ENCODE measurements at places on chromosomes 5 and 9.

- no peak for DNase-seq
Observed at GRCh38 chr5:62460578-62460983, 48.0 kb downstream of the IPO11 start.

DNA sequence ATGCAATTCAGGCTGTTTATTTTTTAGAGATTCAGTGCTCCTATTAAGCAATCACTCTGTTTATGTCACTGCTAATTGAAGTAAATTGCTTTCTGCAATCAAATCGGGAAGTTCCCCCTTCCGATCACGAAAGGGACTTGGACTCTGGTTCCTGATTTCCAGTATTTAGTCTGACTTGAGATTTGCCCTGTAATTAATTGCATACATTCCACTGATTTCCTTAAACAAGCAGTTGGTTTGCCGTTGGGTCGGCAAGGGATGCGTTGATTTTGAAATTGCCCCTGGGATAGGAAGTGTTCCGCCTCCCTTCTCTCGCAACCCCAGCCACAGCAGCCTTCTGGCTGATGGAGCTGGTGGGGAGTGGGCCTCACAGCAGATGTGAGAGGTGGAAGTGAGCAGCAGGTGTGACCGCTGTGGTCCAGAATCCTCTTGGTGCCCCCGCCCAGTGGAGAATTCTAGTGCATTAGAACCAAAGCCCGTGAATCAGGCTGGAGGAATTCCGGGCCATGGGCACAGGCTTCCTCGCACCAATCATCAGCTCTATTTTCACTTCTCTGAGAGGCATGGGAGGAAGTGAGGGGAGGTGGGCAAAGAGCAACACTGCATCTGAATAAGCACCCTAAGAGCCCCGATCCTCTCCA, 102.5 kb downstream of the SPRY4 start:
- no peak for DNase-seq

DNA sequence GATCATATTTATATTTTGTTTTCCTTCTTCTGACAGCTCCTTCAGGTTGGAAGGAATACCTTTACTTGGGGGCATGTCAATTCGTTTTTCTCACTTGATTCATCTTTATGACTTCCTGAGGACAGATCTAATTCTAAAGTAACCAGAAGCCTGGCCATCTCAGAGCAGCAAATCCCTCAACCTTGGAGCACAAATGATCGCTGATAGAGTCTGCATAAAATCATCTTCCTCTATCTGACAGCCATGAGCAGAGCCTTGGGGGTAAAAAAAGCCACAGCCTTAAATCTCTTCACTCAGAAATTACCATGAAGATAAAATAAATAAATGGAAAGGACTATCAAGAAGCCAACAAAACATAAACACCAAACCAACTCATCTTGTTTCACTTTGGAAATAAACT, 325.8 kb downstream of the PRR16 start:
- DNase-seq: no peak

DNA sequence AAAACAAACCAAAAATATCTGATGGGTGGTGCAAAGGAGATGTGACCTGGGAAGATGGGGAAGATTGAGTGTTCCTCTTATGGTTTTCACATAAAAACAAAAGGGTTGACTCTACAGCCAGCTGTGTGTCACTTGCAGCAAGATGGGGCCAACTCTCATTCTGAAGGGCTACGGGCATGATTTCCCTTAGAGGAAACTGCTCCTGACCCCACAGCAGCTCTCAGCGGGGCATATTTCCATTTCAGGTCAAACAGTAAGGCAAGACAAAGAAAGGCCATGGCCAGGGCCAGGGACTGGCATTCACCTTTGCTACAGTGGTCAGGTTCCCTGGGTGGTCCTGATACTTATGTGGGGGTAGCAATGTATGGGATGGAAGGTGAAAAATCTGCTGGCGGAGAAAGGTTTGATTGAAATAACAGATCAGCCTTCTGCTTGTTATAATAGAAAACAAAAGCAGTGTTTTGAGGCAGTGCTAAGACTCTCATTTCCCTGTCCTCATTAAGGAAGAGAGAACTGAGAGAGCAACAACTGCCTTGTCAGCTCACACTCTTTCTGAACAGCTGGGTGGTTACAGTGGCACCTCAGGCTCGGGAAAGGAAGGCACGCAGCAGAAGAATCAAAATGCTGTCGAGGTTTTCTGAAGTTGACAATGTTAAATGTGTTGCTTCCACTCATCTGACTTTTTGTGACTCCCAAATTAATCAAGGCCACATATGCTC, 120.7 kb upstream of the PCA3 start:
- no peak for DNase-seq

- DNase-seq: no peak
Observed at GRCh38 chr5:68383888-68384310, 168.3 kb downstream of the PIK3R1 start.

DNA sequence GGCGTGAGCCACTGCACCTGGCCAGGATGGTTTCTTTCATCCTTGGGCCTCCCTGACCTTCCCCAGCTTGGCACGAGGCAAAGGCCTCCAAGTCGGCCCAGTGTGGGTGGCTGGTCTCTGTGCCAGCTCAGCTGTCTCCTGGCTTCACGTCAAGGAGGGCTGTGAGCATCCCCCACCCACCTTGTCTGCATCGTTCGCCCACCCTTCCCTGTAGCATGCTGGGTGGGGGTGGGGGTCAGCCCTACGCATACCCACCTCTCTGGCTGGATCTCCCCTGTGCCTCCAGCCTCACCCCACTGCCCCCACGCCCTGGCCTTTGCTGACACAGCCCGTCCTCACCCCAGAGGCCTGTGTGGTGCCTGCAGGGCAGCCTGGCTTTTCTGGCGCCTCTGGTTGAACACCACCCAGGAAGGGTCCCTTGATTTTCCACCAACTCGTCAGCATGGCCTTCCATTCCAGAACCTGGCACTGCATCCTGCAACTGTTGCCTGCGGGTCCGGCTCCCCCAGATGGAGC, 8.8 kb upstream of the WDR5 start:
- no peak for DNase-seq

GRCh38 chr5:65854925-65855324, 71.5 kb upstream of the ERBIN start:
- no peak for DNase-seq

GRCh38 chr5:155727512-155728145, 599.3 kb upstream of the SGCD start:
- DNase-seq: no peak

DNA sequence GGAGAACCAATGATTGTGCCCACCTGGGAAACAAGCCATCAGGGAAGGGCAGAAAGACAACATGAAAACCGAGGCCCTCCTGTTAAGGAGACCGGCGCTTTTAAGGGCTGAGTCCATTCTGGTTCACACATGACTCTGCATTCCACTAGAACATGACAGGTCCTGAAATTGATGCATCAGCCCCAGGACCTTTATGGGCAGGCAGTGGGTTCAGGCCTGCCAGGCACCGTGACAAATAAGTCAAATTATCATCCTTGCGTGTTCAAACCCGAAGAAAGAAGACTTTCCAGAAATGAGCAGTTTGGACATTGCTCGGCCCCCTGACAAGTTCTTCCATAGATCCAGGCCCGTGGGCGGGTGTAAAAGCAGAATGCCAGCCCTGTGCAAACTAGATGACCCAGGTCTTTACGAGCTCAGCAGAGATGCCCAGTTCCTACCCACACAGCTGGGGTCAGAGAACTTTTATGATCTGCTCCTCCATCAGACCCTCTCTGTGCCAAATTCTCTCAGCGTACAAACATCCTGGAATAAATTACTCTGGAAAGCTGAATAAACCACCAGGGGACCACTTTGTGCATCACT, 295.5 kb upstream of the WWC1 start:
- DNase-seq: no peak

GRCh38 chr9:4741365-4742089, 525 bp upstream of the AK3 start:
- DNase-seq: no peak

- no peak for DNase-seq
Observed at GRCh38 chr5:14362491-14362890, 219.1 kb upstream of the OTULINL start.

- no peak for DNase-seq
Observed at GRCh38 chr5:143828710-143829109, 16.7 kb downstream of the HMHB1 start.

- DNase-seq: no peak
Observed at GRCh38 chr5:23303836-23304235, 203.6 kb upstream of the PRDM9 start.

DNA sequence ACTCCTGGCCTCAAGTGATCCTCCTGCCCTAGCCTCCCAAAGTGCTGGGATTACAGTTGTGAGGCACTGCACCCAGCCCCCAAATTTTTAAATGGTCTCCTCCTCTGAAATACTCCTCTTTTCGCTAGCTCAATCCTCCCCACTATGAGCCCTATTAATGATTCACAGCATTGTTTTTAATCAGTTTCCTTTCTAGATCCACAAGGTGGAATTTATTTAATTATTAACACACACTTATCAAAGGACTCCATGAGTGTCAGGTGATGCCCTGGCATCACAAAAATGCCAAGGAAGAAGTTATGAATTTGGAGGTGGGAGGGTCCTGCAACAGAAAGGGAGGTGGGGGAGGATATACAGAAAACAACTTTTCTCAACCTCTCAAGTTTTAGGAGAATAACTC, 806.5 kb downstream of the PRELID2 start:
- no peak for DNase-seq

DNA sequence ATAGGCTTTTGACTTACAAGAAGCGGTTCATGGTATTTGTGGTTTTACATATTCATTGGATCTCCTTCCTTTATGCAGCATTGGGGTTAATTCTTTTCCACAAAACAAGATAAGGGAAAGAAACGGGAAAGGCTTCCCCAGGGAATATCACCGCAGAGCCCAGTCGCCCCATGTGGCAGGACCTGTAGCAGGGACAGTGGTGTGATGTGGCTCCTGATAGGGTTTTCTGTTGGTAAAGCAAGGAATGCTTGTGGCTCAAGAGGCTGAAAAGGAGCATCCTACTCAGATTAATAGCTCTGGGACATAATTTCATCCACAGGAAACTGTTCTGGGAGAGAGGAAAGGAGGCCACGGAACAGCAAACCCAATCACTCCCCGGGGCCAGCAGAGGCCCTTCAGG, 699.9 kb downstream of the MTRR start:
- no peak for DNase-seq

GRCh38 chr9:104386013-104386412, 118.0 kb upstream of the OR13F1 start:
- DNase-seq: no peak

- DNase-seq: no peak
Observed at GRCh38 chr5:38607396-38607795, 51.0 kb upstream of the LIFR start.

- no peak for DNase-seq
Observed at GRCh38 chr5:76604838-76605237, 18.4 kb downstream of the F2RL2 start.

- DNase-seq: no peak
Observed at GRCh38 chr5:129459777-129460671, at the start of gene ADAMTS19. TSS of gene ADAMTS19 (plus strand) at chr5:129460298. CDS start at chr5:129460392, 94 bp downstream.

- DNase-seq: no peak
Observed at GRCh38 chr5:14339468-14339867, 196.3 kb downstream of the TRIO start.

- DNase-seq: no peak
Observed at GRCh38 chr5:176881816-176882566, 17.2 kb downstream of the HK3 start.

- no peak for DNase-seq
Observed at GRCh38 chr5:62256161-62257019, 49.6 kb upstream of the KIF2A start.

DNA sequence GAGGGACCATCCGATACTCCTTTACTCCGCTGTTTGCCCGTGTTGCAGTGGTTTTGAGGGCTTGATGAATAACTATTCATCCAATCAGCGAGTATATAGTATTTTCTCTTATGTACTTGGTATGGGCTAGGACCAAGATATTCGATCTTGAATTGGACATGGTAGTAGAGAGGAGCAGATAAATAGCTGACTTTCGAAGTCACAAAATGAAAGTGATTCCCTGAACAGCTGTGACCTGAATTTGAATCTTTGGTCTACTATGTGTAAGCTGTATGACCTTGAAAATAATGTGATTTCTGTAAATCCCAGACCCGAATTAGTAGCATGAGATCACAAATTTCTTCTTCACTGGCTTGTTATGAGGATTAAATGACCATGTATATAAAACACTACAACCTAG, 134.4 kb downstream of the TUSC1 start:
- DNase-seq: no peak

- no peak for DNase-seq
Observed at GRCh38 chr5:143694357-143694756, 117.6 kb upstream of the HMHB1 start.

- DNase-seq: no peak
Observed at GRCh38 chr9:72909428-72909827, 43.4 kb downstream of the ALDH1A1 start.

DNA sequence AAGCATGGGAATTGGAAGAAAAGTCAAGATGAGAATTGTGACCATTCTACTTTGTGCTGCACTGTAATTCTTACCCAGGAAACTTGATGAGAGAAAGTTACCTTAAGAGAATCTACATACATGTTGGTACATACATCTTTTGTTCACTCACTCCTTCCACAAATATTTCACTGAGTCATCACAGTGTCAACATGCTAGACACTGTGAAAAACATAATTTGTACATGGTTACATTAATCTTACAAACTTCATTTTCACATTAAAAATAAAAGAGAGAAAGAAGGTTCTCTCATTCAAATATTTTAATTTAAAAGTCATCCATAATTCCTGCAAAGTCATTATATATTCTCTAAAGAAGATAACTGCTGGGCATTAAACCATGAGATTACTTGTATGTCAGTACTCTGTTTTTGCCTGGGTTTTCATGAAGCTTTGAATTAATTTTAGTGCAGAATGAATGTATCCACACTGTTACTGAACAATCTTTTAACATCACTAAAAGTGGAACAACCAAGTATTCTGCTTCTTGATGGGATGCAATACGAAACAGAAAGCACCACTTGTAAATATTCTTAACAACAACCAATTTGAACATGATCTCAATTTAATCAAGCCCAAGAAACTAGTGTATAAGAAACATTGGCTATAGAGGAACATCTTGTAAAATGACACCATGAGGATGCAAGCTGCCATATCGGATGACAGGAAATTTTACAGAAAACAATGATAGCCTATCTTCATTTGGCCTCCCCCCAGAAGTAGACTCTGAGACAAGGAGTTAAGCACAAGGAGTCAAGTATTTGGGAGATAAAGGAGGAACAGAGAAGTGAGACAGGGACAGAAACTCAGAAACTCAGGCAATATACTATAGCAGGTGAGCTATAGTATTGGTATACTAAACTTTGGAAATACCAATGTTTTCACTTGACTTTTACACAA, 28.4 kb downstream of the ERP44 start:
- no peak for DNase-seq

GRCh38 chr5:35478856-35479682, 138.6 kb upstream of the SPEF2 start:
- no peak for DNase-seq

- no peak for DNase-seq
Observed at GRCh38 chr9:116358251-116358650, 204.7 kb downstream of the PAPPA start.

GRCh38 chr5:168553377-168554130, 24.4 kb downstream of the FBLL1 start:
- DNase-seq: no peak

- no peak for DNase-seq
Observed at GRCh38 chr9:70549926-70550325, 135.5 kb upstream of the KLF9 start.
